ENCODE measurements at places on chromosomes 6 and 20. TPM values are rescaled to one million over a fixed set of nuclear protein-coding genes. Genes with fewer than 3 reads are reported as not detected.
A peak's percentile ranks its signal among the peaks of the same experiment; 100 is the strongest.

- DNase-seq: no peak
Observed at GRCh38 chr20:48904566-48905296, 16.8 kb upstream of the ARFGEF2 start.

GRCh38 chr6:105400501-105400900 is 2.4 kb downstream of the PREP start:
- no peak for DNase-seq

DNA sequence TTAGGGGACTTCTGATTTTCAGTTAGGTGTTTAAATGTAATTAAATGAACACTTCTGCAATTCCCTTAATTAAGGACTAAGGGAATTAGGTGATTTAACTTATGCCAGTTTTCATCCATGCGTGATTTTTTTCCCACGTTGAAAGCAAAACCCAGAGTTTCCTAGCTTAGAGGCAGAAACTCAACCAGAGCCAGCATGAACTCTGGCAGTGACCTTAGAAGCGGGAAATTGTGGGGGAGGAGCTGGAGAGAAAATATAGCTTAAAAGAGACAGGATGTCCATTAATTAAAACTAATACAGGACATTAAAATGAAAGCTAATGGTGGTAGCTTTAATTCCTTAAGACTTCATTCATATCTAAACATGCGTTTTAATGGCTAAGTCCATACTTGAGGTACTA is 41.6 kb downstream of the IYD start:
- DNase-seq: no peak

DNA sequence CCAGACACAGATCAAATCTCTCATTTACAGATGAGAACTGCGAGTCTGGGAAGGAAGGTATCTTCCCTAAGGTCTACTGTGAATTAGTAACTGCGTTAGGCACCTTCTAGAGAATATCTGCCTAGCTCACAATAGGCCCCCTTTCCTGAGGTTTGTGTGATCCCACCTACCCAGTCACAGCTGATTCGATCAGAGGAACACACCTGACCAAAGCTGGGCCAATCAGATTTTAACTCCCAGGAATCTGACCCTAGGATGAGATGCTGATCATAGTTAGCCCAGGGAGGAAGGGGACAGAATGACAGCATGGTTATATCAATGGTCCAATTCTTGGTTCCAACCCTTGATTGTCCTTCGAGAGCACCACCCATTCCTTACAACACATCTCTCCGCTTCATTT is 7.4 kb upstream of the CCDC167 start:
- no peak for DNase-seq

- DNase-seq: no peak
Observed at GRCh38 chr6:120816794-120817193, 517.5 kb downstream of the TBC1D32 start.

- DNase-seq: peak; percentile 39
Observed at GRCh38 chr20:10696650-10697049, 22.9 kb upstream of the JAG1 start.

DNA sequence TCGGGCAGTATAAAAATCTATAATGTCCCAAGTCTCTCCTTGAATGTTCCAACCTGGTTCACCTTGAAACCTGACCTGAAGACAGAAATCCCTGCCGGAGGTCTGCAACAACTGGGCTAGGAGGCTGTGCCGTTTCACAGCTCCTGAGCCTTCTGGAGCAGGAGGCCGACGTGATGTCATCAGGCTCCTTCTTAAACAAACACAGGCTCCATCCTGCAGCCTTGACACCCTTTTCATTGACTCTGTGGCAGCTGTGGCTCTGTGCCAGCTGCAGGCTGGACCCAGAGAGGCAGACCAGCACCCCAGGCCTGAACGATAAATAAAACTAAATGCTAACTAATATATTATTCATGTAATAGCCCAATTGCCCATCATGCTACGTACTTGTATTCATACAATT is 483.9 kb downstream of the CD83 start:
- DNase-seq: peak; percentile 57

DNA sequence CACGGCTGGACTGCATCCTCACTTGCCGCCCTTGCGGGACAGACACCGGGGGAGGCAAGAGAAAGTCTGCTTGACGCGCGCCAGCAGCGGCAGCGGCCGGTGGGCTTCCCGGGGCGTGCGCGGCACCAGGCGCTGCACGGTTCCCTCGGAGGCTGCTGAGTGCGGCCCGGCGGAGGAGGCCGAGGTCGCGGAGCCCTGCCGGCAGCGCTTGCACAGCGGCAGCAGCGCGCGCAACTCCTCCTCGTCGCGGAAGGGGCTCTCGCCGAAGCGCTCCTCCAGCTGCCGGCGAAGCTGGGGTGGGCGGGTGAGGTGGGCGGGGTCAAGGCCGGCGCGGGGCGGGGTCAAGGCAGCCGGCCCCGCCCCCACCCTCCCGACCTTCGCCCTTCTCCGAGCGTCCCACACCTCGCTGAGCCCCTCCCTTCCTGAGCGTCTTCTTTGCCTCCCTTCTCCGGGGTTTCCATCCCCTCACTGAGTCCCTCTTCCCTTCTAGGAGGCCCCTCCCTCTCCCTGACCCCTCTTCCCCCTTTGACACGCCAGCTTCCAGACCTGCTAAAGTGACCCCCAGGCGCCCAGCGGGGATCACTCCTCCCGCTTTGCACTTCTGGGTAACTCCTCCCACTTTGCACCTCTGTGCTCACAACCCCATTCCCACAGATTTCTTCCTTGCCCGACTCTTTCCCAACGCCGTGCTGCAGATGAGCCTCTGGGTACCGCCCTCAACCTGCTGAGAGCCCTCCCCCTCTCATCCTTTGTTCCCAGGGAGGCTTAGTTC is 8.8 kb downstream of the DUSP15 start:
- DNase-seq: no peak

Gene KIFC1
- 0.76 TPM for total RNA-seq

Measured in pancreas (tissue), 10 donors.